ENCODE measurements at places on chromosomes 1 and 21. TPM values are rescaled to one million over a fixed set of nuclear protein-coding genes. Genes with fewer than 3 reads are reported as not detected.

Gene MAP7D1
- total RNA-seq = 123 TPM

DNA sequence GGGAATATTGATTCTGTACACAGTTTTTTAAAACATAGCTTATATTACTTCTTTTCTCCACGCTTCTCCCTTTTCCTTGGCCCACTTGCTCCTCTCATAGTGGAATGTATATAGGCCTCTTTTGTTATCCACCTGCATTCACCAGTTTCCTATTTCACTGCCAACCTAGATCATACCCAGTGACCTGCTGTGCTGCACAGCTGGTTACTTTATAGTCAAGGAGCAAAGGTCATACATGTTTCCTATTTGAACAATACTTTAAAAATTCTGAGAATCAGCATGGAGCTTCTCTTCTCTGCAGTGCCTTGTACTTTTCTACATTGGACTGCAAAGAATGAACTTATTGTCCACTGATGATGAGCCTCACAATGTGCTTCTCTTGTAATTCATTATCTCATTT lies 4.3 kb upstream of the SLC35D1 start:
- DNase-seq = no peak

Gene NEK2
- total RNA-seq = 0.49 TPM

DNA sequence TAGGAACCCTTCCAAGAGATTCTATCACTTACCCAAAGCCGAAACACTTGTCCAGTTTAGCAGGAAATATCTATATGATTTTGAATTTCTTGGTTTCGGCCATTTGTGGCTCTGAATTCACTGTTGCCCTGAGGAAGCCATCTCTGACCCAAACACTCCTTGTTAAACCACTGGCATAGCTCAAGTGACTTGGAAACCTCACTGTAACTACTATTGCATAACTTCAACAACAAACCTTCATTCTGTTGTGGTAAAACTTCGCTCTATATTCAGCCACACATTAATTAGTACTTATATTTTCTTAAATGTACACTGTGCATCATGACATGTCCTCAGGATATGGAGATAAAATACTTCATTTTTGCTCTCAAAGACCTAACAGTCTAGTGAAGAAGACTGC lies 63.2 kb downstream of the ST6GALNAC3 start:
- DNase-seq = no peak

- DNase-seq = no peak
Measured at GRCh38 chr1:8283058-8283884, 34.6 kb upstream of the SLC45A1 start.
